ENCODE measurements at places on chromosomes 13 and 19.

DNA sequence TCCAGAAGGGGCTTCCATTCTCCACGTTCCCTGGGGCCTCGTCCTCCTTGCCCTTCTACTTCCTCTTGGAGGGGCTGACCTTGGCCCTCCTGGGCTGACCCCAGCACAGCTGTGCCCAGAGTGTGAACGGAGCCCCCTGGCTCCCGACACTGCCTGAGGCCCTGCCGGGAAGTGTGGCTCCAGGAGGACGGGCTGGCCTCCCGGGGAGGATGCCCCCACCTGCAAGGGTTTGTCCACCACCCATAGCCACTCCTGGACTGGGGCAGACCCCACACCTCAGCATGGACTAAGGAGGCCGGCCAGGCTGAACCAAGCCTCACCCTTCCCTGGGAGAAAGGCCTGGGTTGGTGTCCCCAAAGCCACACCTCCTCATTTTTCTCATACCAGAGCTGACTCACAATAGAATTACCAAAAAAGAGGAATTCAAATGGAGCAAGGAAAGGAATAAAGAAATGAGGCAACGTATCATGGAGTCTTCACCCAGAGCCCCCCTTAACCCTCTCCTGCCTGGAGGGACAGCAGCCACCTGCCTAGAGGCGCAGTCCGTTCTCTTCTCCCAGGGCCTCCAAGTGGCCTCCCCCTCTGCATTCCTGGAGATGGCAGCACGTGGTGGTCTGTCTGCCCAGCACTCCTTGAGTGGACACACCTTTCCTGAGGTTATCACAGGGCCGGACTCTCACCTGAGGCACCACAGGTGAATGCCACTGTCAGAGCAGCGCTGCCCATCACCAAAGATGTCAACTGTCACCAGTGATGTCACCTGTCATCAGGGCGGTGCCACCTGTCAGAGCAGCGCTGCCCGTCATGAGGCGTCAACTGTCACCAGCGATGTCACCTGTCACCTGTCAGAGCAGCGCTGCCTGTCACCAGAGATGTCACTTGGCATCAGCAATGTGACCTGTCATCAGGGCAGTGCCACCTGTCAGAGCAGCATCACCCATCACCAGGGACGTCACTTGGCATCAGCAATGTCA lies 3.1 kb upstream of the C13orf46 start:
- no peak for DNase-seq

- no peak for DNase-seq
Observed at GRCh38 chr13:42820451-42820850, 39.1 kb downstream of the FAM216B start.

GRCh38 chr19:55451965-55452748 lies 9.1 kb upstream of the SHISA7 start:
- peak; percentile 75 for DNase-seq

- peak; percentile 79 for DNase-seq
Observed at GRCh38 chr19:461721-462551, 1.1 kb upstream of the SHC2 start.

DNA sequence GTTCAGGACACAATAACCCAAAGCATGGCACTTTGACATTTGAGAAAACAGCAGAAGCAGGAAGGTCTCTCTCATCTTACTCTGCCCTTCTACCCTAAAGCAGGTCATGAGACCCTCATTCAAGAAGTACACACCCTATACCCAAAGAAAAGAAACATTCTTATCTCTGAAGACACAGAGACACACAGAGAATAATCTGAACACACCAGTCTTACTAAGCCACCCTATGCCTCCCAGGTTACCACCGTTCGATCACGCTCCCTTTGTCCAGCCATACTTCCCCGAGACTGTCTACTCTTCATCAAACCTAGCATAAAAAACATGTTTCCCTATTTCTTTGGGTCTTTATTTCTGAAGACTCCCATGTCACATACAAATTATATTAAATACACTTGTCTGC lies 66.5 kb upstream of the ANKRD10 start:
- no peak for DNase-seq

DNA sequence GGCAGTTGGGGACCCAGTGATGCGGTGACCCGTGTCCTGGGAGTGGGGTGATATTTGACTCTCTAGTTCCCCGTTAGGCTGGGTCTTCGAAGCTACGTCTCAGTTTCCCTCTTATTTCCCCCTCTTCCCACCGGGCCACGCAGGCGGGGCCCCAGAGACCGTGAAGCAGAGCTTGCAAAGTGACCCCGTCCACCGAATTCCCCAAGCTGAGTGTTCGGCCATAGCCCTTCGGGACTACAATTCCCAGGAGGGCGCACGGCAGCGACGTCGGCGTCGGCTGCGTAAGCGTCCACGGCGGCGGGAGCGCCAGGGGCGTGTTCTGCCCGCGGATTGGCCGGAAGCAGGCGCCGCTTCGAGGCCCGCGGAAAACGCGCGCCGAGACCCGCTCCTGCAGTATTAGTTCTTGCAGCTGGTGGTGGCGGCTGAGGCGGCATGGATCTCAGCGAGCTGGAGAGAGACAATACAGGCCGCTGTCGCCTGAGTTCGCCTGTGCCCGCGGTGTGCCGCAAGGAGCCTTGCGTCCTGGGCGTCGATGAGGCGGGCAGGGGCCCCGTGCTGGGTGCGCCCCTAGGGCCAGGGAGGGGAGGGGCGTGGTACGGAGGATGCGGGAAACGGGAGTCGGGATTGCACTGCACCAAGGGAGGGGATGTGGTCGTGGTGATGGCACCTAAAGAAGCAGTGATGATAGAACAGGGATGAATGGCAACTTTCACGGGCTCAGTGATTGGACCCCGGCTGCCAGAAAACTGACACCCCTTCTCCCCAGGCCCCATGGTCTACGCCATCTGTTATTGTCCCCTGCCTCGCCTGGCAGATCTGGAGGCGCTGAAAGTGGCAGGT lies at the start of gene RNASEH2A:
TSS of gene RNASEH2A (plus strand) at position 343 of the 840 bp plus-strand sequence. CDS start at position 433, 90 bp downstream.
- DNase-seq = peak; percentile 94

DNA sequence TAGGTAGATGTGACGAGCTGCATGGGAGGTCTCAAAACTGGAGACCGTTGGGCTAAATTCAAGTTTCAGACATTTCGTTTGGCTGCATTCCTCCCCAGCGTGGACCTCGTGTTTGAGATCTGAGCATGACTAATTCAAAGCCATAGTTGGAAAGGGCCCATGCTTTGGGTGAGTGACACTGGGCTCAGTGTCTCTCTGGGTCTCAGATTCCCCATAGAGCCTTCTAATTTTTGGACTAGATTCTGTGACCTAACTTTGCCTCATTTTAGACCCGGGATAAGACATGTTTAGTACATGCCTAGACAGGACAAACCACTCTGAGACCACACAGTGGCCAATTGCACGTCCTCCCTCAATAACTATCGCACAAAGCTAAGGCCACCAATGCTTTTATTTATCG lies 16.6 kb downstream of the CKM start:
- no peak for DNase-seq

DNA sequence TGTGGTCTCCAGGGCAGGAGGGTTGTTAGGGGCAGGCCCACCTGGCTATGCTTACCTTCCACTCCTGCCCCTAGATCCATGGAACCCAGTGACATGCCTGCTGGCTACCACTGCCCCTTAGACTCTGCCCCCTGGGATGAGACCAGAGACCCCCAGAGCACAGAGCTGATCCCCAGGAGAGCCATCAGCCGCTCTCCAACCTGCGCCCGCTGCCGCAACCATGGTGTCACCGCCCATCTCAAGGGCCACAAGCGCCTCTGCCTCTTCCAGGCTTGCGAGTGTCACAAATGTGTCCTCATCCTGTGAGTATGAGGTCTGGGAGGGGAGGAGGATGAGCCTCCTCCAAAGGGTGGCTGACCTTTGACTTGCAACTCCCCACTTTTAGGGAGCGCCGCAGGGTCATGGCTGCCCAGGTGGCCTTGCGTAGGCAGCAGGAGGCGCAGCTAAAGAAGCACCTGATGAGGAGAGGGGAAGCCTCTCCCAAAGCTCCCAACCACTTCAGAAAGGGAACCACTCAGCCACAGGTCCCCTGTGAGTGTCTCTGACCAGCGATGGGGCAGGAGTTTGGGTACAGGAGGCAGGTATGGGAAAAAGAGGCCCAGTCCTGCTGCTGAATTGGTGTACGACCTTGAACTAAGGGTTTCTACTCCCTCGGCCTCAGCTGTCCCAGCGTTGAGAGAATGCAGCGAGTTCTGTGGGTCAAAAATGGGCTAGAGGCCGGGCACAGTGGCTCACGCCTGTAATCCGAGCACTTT lies 2.7 kb downstream of the DMRTC2 start:
- DNase-seq = no peak

DNA sequence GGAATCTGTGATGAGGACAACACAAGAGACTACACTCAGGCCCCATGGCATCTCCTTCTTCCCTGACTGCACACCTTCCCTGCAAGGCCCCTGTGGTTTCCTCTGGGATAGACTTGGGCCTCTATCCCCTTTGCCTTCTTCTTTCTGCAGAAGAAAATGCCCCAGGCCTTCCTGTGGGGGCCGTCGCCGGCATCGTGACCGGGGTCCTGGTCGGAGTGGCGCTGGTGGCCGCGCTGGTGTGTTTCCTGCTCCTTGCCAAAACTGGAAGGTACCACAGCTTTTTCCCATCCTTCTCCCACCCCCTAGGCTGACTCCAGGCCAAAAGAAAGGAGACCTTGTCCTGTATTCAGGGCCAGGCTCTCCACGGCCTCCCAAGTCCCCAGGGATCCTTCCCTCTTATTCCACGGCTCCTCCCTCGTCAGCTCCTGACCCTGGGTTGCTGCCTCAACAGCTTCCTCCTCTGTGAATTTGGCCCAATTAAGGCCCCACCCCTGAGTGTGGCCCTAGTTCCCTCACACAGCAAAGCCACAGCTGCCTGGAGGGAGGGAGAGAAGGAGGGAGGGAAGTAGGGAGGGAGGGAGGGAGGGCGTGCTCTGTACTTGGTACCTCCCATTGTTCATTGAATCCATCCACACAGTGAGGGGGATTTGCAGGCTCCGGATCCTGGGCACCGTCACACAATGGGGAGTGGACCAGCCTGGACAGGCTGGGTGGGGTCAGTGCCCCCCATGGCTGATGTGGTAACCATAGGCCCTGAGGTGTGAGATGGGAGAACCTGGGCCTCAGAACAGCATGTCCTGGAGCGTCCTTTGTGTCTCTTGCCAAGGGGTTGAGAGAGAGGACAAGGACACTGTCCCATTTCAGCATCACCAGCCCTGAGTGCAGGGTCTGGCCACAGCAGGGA lies 12.5 kb downstream of the CEACAM3 start:
- DNase-seq = no peak
